ENCODE measurements at places on chromosomes 1 and 21.

DNA sequence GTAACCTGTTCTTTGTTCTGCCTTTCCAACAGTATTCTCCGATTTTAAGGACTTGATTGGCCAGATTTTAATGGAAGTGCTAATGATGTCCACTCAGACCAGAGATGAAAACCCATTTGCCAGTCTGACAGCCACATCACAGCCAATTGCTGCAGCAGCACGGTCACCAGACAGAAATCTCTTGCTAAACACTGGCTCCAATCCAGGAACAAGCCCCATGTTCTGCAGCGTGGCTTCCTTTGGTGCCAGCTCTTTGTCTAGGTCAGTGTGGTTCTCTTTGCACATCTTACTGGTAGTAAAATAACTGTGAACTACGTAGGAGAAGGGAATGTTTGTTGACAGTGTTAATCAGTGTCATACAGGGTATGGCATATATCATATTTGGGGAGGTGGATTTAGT is 72.7 kb downstream of the UBE4B start:
- H3K36me3 ChIP-seq, result peaks cover 39% of the 10 kb centered on the region
- no peak overlapping the region for H3K4me3 ChIP-seq
- DNase-seq, result no peak
- H3K4me1 ChIP-seq, result no peaks in the 10 kb centered on the region

DNA sequence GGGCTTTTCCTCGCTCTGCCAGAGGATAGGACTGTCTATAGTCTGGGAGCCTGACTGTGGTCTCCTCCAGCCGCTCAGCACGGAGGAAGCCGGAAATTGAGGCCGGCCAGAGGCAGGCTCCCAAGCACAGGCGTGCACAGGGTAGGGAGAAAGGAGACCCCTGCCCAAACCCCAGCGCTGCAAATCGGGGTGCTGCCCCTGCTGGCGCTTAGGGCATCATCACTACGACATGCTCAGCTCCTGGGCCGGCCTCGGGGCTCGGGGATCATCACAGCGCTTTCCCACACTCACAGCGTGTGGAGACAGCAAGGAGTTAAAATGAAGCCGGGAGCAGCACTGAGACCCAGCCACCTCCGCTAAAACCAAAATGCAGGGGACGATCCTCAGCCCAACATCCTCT is 62.8 kb upstream of the ARHGEF16 start:
- no peak for DNase-seq
- H3K27ac ChIP-seq, result no peak overlapping the region
- H3K36me3 ChIP-seq, result no peaks in the 10 kb centered on the region
- peaks cover 26% of the 10 kb centered on the region for H3K27me3 ChIP-seq
- H3K4me1 ChIP-seq, result no peaks in the 10 kb centered on the region

GRCh38 chr1:25461849-25462248 is 31.2 kb downstream of the MACO1 start:
- H3K4me1 ChIP-seq, result peaks cover 2% of the 10 kb centered on the region
- no peak overlapping the region for H3K4me3 ChIP-seq
- H3K27me3 ChIP-seq, result no peaks in the 10 kb centered on the region
- H3K36me3 ChIP-seq, result peaks cover 53% of the 10 kb centered on the region

- no peaks in the 10 kb centered on the region for H3K36me3 ChIP-seq
- no peak overlapping the region for H3K4me3 ChIP-seq
- no peaks in the 10 kb centered on the region for H3K4me1 ChIP-seq
- H3K27me3 ChIP-seq, result no peaks in the 10 kb centered on the region
- no peak for DNase-seq
Measured at GRCh38 chr1:86069757-86070145, 86.8 kb downstream of the COL24A1 start.

- H3K4me1 ChIP-seq, result peaks cover 7% of the 10 kb centered on the region
- H3K4me3 ChIP-seq, result no peak overlapping the region
- peaks cover 8% of the 10 kb centered on the region for H3K27me3 ChIP-seq
- H3K27ac ChIP-seq, result no peak overlapping the region
- H3K36me3 ChIP-seq, result no peaks in the 10 kb centered on the region
Measured at GRCh38 chr1:219480011-219480410, 132.9 kb downstream of the ZC3H11B start.

GRCh38 chr1:181075766-181076350 is 12.6 kb upstream of the IER5 start:
- no peak overlapping the region for H3K4me3 ChIP-seq
- H3K27me3 ChIP-seq, result peaks cover 18% of the 10 kb centered on the region
- no peak overlapping the region for H3K27ac ChIP-seq
- no peaks in the 10 kb centered on the region for H3K36me3 ChIP-seq
- H3K4me1 ChIP-seq, result peaks cover 22% of the 10 kb centered on the region

- no peaks in the 10 kb centered on the region for H3K27me3 ChIP-seq
- H3K4me1 ChIP-seq, result peaks cover 13% of the 10 kb centered on the region
- H3K27ac ChIP-seq, result no peak overlapping the region
- no peak overlapping the region for H3K4me3 ChIP-seq
Measured at GRCh38 chr1:172148213-172148612, 272.3 kb upstream of the C1orf105 start.

DNA sequence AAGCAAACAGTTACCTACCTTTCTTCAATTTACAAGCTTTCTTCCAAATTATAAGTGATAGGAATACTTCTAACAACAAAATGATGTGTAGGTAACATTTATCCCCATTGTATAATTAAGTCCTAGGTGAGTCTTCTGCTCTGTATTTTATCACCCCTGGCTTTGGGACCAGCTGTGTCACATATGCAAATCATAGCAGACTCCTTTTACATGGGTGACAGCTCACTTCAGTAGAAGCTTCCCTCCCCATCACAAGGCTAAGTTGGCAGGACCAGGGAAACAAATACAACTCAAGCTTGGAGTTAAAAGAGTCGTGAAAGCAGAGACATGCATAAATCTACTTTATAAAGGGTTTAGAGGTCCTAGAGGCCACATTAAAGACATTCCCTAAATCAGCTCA is 121.1 kb upstream of the RUNX1 start:
- no peak overlapping the region for H3K4me3 ChIP-seq
- H3K4me1 ChIP-seq, result peaks cover 32% of the 10 kb centered on the region
- no peaks in the 10 kb centered on the region for H3K27me3 ChIP-seq
- H3K36me3 ChIP-seq, result peaks cover 8% of the 10 kb centered on the region
- no peak for DNase-seq

DNA sequence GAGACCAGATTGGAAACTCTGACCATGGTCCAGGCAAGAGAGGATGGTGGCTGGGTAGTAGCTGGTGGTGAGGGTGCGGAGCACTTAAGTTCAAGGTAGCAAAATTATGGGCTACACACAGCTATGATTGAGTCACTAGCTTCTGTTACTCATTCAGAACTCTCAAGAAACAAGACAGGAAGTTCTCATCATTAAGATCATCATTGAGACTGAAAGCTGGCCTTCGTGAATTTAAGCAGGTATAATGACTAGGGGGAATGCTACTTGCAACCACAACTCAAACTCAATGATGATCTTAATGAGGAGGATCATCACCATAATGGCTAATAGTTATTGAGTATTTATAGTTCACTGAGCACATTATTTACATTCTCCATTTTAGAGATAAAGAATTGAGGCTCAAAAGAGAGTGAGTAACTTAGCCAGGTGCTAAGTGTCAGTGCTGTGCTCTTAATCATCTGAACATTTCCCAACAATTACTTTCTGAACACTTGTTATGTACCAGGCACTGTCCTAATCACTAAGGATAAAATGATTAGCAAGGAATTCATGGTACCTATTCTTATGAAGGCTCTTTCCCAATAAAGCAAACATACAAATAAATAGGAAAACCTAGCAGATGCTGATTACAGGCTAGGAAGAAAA is 286.3 kb upstream of the C1orf105 start:
- H3K27ac ChIP-seq, result peak overlapping the region; percentile 14
- DNase-seq, result no peak
- no peaks in the 10 kb centered on the region for H3K27me3 ChIP-seq
- H3K36me3 ChIP-seq, result no peaks in the 10 kb centered on the region
- no peak overlapping the region for H3K4me3 ChIP-seq

GRCh38 chr1:236468625-236469024 is 55.2 kb upstream of the LGALS8 start:
- DNase-seq, result no peak
- H3K4me3 ChIP-seq, result no peak overlapping the region

DNA sequence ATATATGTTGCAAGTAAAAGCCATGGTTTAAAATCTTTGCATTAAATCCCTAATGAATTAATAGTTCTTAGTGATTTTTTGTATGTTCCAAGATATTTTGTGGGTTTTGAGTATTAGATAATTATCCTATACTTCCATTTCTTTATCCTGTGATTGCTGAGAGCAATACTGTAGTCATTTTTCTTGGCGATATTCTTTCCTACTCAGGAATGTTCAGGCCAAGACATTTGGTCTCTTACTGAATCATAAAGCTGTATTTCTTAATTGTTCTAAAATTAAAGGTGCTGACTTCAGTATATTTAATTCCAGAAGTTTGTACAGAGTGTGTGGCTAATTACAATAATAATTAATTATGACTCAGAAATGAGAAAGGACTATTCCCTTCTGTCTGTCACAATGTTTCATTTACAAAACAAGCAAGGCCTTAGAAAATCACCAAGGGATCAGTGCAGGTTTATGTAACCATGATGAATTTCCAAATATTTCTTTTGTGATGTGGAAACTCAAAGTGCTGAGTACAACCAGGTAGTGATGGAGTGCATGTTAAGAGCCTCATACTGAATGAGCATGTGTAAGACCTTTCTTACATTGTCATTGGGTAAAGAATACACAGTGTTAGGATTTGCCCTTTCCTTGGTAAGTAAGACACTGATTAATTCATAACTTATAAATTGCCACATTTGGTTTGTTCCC is 161.2 kb downstream of the HMCN1 start:
- no peaks in the 10 kb centered on the region for H3K4me1 ChIP-seq
- no peaks in the 10 kb centered on the region for H3K27me3 ChIP-seq
- no peak for DNase-seq
- H3K27ac ChIP-seq, result no peak overlapping the region
- no peak overlapping the region for H3K4me3 ChIP-seq
